ENCODE measurements at places on chromosomes 16 and 17.
A peak's percentile ranks its signal among the peaks of the same experiment; 100 is the strongest.

DNA sequence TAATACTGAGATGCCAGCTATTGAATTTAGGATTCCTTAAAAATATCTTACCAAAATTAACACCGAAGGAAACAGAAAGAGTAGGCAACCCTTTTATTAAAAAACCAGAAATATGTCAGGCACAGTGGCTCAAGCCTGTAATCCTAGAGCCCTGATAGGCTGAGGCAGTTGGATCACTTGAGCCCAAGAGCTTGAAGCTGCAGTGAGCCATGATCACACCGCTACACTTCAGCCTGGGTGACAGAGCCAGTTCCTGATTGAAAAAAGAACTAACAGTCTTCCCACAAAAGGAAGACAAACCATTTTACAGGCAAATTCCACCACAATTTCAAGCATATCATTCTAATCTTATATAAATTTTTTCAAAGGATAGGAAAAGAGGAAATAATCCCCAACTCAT, 15.6 kb downstream of the SLFN12 start:
- no peak for DNase-seq

GRCh38 chr17:71251951-71252350, 868.9 kb upstream of the SOX9 start:
- peak; percentile 75 for DNase-seq

DNA sequence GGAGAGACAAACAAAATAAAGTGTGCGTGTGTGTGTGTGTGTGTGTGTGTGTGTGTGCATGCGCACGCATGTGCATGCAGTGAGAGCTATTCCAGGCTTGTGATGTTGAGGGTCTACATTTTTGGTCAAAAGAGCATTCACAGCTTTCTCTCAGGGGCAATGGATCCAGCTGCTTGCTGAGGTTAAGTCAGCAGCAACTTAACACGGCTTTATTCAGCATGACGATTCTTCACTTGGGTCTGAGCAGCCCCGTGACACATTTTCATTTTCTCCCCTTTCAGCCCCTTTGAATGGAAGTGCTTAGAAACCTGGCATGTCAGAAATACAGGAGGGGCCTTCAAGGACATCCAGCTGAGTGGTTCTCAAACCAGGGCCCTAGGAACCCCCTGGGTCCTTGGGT, 66.4 kb upstream of the MED9 start:
- DNase-seq = no peak

DNA sequence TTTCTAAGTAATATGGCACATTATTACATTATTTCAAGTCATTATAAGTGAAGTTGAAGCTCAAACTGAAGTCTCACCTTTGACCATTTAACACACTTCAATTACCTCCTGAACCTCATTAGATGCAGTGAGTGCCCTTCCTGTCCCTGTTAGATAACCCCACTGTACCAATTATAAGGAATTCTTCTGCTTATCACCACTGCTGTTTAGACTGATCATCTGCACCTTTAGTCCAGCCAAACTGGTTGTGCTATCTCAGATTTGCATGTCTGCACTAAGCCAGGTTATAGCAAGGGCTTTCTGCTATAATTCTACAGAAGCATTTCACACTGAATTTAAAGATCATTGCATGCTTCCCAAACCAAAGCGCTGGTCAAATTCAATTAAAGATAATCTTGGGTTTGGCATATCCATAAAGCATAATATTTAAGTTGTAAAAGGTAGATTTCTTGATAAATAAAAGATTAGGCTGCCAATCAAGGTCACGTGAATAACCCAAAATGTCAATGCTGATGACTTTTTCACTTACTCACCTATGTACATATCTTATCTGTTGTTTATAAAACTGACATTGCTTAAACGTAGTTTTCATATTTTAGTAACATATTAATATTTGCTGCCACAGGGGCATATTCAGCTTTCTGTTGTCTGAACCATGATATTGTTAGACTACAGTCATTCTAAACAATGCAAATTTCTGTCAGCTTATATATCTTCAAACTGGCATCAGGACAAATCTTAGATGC, 11.9 kb downstream of the ITFG1 start:
- DNase-seq = no peak

DNA sequence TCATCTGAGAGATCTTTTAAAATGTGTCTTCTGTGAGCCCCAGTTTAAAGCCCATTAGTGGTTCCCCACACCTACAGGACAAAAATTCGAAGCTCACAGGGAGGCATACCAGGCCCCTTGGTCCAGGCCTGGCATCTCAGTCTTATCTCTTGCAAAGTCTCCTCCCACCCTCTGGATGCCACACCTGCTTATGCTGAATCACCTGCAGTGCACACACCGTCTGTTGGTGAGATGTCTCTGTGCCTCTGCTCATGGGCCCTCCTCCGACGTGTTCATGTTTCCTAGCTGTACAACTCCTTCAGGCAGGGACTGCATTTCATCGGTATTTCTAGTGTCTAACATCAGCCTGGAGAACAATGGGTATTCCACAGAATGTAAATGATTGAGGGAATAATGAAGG, 41.6 kb downstream of the RNF157 start:
- no peak for DNase-seq

DNA sequence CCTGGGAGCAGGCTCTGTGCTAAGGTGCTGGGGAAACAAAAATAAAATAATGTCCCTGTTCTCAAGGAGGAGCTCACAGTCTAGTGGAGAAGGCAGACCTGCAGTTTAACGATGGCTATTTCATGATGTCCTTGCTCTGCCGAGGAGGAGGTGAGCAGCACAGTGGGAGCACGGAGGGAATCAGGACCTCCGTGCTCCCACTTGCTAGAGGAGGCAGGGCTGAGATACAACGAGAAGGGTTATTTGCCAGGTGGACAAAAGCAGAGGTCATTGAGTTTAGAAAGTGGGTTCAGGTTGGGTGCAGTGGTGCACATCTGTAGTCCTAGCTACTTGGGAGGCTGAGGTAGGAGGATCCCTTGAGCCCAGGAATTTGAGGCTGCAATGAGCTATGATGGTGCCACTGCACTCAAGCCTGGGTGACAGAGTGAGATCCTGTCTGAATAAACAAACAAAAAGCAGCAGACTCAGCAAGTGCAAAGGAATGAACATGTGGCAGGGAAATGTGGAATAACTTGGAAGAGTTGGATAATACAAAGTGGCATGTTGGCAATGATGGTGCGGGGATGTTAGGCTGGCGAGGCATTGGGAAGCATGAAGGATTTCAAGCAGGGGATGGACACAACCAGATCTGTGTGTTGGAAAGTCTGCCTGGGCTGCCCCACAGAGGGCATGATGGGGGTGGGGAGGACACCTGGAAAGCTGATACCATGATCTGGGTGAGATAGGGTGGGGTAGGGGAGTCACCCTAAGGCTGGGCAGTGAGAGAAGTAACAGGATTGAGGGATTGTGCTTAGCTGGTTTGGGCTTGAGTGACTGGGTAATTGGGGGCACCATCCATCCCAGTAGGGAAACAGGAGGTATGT, 12.8 kb upstream of the TNS4 start:
- DNase-seq = no peak

- peak; percentile 70 for DNase-seq
Observed at GRCh38 chr17:18319604-18320256, 4.6 kb downstream of the SMCR8 start.

DNA sequence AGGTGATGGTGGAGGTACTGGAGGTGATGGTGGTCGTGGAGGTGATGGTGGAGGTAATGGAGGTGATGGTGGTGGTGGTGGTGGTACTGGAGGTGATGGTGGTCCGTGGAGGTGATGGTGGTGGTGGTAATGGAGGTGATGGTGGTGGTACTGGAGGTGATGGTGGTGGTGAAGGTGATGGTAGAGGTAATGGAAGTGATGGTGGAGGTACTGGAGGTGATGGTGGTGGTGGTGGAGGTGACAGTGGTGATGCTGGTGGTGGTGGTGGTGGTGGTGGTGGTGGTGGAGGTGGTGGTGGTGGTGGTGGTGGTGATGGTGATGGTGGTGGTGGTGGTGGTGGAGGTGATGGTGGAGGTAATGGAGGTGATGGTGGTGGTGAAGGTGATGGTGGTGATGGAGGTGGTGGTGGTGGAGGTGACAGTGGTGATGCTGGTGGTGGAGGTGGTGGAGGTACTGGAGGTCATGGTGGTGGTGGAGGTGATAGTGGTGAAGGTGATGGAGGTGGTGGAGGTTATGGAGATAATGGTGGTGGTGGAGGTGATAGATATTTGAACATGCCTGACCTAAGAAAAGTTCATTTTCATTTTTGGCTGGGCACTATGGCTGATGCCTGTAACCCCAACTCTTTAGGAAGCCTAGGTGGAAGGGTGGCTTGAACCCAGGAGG, 55.0 kb downstream of the RNF213 start:
- DNase-seq = no peak

- no peak for DNase-seq
Observed at GRCh38 chr17:57465610-57466009, 209.3 kb downstream of the MSI2 start.

GRCh38 chr16:73887911-73888310, 408.7 kb upstream of the PSMD7 start:
- no peak for DNase-seq

GRCh38 chr17:41654678-41655607, 30.6 kb upstream of the KRT17 start:
- DNase-seq = no peak

GRCh38 chr17:28726226-28726626, at the start of gene TLCD1:
TLCD1 (minus strand) TSS chr17:28726233; CDS start chr17:28726097, 136 bp downstream.
- DNase-seq = no peak

GRCh38 chr17:18950944-18951905, 740 bp upstream of the SLC5A10 start:
- DNase-seq = peak; percentile 52

DNA sequence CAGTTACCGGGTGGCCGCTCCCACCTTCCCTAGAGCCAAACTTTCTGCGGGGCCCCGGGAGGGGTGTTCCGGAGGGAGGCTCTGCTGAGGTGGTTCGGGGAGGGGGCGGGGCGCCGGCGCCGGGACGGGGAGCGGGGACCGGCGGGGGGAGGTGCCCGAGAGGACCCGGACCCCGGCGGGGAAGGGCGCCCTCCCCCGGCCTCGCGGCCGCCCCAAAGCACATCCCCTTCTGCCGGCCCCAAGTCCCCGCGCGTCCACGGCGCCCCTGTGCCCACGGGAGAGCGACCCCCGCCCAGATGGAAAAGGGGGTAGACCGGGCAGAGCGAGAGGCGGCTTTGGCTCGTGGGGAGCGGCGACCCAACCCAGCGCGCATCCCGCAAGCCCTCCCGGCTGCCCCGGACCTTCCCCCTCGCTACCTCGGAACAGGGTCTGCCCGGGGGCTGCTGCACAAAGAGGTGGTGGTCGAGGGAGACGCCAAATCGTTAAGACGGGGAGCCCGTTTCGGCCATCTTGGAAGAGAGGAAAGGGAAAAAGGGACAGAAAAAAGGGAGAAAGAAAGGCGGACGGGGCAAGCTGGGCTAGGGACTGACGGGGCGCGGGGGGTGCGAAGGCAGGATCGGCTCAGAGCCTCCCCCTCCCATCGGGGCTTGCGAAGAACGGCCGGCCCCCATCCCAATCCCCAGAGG, 530 bp downstream of the PCGF2 start:
- peak; percentile 55 for DNase-seq

DNA sequence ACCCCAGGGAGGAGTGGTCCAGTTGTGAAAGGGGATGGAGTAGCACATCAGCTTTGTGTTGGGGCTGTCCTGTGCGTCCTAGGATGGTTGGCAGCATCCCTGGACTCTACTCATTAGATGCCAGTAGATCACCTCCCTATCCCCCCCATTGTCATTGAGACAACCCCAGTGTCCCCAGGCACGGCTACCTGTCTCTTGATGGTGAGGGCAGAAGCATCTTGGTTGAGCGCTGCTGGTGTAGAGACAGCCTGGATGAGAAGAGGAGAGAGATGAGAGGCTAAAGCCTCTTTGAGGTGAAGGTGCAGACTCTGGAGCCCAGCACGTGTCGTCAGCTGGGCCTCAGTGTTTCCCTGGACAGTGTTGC, 55.4 kb downstream of the TNFRSF13B start:
- DNase-seq = no peak

- DNase-seq = no peak
Observed at GRCh38 chr16:14640538-14640937, 7.8 kb downstream of the BFAR start.

- peak; percentile 87 for DNase-seq
Observed at GRCh38 chr16:67000384-67001351, 12.3 kb downstream of the CES4A start.

DNA sequence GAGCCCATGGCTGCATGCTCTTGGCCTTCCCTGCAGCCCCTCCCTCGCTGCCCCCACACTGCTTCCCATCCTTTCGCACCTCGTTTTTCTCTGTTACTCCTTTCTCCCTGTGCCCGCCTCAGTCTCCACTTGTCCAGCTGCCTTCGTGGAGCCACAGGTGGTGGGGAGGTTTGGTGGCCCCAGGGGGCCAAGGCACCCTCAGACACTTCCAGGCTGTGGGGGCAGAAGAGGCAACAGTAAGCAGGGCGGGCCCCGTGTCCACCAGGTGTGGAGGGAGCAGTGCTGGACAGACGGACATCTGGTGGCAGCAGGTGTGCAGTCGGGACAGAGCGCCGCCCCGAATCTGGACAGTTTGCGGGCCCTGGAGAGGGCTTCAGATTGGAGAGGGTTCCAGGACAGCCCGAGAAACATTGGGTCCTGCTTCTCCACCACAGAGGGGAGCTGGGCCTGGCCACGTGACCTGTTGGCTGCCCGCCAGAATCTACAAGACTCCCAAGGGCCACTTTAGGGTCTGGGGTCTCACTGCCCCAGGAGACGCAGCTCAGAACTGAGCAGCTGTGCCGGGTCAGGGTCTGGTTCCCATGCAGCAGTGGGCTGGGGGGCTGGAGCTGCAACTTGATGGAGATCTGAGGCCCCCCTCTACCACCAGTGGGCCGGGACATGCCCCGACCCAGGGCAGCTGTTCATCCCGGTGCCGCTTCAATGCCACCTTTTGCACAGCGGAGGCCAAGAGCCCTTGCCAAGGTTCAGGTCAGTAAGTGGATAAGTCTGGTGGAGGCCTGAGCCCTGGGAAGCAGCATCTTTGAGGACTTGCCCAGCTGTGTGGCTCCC, 22.8 kb downstream of the BAHCC1 start:
- no peak for DNase-seq

DNA sequence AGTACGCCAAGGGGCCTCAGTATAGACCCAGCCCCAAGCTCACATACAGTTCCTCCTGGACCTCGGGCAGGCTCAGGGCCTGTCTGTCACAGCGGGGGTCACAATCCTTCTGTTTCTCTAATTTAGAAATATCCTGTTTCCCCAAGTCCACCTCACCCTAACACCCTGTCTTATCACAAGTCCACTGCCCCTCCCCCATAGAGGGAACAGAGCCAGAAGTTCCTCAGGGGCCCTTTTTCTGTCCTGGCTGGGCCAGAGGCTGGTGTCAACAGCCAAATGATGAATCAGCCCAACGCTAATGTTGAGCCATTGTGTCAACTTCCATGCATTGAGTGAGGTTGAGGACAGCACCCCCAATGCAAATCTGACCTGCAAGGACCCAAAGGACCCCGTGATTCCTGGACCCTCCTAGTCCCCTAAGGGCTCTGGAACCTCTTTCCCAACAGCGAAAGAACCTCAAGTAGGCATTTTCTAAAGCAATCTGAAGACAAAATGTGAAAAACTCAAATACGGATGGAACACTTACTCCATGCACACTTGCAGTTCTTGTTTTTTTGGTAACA, 58.6 kb downstream of the PECAM1 start:
- no peak for DNase-seq
